Activated CD4-positive, alpha-beta T cell treated with anti-CD3 and anti-CD28 coated beads, Interleukin-2, amount 10 ng/mL, durations not matched to agents 24 days and 14 days (primary cell): ENCODE measurements at places on chromosomes 6 and 20.

GRCh38 chr6:12084681-12085080 lies 72.6 kb downstream of the HIVEP1 start:
- DNase-seq, result no peak

- no peak for DNase-seq
Observed at GRCh38 chr6:150899231-150899630, 33.7 kb downstream of the MTHFD1L start.

DNA sequence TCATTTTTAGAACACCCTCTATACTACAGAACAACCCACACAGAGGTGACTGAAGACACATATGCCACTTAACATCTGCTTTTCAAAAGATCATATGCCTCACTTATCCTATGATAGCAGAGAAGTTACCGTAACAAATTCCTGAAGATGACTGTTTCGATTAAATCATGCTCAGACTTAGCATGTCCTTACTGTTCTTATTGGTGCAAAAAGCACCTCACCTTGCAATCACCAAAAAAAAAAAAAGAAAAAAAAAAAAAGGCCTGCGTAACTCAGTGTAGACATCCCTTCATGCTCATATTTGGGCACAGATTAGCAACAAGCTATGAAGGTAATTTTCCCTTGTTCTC lies 17.7 kb upstream of the DST start:
- DNase-seq, result no peak

DNA sequence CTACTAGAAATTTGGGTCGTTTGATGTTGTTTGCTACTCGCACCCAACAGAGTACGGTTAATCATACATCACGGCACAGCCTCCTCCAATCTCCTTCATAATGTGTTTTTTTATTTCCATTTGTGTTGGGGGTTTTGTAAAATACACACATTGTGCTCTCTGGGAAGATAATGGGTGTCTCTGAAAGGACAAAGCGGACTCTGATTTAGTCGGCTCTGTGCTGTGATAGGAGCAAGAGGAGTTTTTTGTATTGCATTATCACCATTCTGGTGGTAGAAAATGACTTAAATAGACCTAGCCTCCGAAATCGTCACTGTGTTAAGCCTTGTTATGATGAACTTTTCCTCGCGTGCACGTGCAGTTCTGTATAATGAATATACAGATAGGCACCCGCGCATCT lies 196.3 kb downstream of the CDH4 start:
- DNase-seq, result no peak

DNA sequence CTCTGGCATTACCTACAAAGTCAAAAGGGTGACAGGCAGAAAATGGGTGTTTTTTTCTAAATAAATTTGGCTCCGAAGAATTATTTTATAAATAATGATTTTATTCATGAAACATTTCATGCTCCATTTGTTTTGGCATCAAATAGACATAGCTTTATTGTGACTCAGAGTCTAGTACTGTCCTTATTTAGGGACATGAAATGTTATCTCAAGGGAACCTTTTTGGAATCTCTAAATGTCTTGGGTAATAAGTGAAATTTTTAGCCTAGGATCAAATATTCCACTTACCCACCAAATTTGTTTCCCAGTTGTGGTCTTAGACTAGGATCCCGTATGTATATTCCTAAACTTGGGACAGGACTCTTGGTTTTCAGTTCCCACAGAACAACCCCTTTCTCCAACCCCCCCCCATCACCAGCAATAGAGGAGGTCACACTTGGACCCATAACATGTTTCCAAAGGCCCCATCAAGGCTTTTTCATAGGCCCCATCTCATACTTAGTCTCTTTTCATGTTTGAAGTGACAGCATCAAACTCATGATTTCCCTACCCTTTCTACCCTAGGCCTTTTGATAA lies 81.8 kb downstream of the JAG1 start:
- DNase-seq, result no peak
